ENCODE measurements at places on chromosomes 11 and 22.

GRCh38 chr11:33891714-33892327 is at the start of gene LMO2:
TSS of gene LMO2 (minus strand) at chr11:33892076. CDS start at chr11:33869716, 22,360 bp downstream.
- DNase-seq, result no peak

DNA sequence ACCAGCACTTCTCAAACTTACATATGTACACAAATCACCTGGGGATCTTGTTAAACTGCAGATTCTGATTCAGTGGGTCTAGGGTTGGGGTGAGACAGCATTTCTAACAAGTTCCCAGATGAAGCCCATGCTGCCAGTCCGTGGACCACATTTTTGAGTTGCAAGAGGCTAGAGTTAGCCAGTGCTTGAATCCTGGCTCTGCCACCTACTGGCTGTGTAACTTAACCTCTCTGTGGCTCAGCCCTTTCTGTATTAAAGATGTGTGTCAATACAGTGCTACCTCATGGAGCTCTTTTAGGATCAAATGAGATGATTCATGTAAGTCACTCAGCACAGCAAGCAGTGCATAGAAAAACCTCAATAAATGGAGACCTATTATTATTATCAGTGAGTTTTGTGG is 90.2 kb upstream of the ISX start:
- DNase-seq, result no peak

DNA sequence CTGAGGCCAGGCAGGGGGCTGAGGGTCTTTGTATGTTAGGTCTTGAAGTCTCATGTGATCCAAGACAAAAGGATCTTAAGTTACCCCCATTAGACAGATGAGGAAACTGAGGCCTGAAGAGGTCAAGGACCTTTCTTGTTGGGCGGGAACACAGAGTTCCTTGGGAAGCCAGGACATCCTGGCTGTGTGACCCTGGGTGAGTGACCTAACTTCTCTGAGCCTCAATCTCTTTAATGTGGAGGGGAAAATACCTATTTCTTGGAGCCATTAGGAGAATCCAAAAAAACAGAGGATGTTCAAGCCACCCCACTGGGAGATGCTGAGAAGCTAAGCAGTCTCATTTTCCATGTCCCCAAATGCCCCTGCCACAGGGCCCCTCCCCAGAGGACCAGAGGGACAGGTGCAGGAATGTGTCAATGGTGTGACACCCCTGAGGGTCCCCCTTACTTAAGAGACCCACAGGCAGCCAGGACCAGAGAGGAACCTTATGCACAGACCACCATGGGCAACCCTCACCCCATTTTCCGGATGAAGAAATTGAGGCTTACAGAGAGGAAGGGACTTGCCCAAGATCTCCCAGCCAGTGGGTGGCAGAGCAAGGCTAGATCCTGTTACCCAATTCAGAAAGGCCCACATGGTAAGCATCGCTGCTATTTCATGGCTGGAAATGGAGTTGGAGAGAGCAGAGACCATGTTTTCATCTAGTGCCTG is 8.0 kb downstream of the RAC2 start:
- DNase-seq, result no peak

GRCh38 chr11:35943713-35944502 is at the start of gene LDLRAD3:
TSS of gene LDLRAD3 (plus strand) at chr11:35944062. CDS start at chr11:35944099, 37 bp downstream.
- peak; percentile 47 for DNase-seq

DNA sequence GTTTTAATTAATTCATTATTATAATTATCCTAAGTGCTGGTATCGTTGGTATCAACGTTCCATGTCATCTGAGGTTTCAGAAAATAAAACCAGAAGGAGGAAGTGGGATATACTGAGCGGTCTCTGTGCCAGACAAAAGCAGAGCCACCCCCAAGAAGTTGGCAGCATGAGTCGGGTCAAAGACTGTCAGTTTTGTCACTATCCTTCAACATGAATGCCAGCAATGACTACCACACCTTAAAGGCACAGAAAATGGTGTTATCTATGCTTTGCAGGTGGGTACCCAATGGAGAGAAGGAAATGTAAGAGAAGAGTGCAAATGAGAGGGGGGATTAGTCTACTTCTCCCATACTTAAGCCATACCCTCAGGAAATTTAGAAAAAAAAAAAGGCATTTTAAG is 408.5 kb downstream of the OPCML start:
- DNase-seq, result no peak

GRCh38 chr22:30425616-30426387 is at the start of gene MTFP1:
TSS of gene MTFP1 (plus strand) at chr22:30425768. CDS start at chr22:30425880, 112 bp downstream.
- peak; percentile 58 for DNase-seq

- DNase-seq, result peak; percentile 15
These were observed 364.0 kb downstream of the CASP12 start for GRCh38 chr11:104534278-104534677.

- DNase-seq, result no peak
These were observed 74.4 kb downstream of the SLC36A4 start for GRCh38 chr11:93123351-93123898.

DNA sequence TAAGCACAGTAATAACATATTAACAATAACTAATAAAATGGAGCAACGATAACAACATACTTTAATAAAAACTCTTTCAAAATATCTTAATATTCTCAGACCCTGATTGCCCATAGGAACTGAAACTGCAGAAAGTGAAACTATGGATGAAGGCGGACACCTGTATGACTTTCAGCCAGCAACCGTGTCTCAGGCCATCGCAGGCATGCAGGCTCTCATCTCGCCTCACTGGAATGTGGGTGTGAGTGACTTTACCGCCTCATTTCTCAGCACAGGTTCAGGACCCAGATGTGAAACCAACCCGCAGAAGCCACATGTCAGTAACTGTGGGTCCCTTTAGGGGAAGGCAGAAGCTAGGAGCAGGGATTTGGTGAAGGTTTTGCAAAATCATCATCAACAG is 539.1 kb downstream of the FAM181B start:
- no peak for DNase-seq

DNA sequence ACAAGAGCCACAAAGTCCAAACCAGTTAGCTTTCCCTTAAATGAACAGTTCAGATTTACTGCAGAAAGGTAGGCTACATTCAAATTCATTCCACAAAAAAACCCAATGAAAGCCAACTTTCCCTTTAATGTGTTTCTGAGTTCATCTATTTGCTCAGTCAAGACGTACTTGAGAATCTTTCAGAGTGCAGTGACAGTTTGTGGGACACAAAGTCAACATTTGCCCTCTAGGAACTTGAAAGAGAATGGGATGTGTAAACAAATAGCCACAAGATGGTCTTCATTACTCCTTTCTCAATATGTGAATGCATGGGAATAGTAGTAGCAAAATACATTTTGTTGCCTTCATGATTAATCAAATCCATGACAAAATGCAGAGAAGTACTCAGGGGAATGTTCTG is 15.8 kb downstream of the RTCB start:
- DNase-seq, result no peak

DNA sequence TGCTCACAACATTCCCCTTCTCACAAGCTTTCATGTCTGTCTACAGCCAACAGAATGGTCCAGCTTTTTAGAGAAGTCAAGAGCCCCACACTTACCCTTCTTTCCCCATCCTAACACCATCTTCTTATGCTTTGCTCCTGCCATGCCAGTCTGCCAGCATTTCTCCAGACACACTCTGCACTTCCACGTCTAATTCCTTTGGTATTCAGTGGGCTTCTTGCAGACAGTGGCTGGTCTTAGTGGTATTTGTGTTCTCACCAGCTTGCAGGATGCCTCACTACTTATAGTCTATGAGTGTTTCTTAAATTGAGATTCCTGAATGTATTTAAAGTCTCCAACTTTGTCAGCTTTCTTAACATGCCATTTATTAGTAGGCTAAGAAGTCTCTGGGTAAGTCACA is 154.4 kb downstream of the BBOX1 start:
- DNase-seq, result no peak

GRCh38 chr11:99015634-99016454 is 4.9 kb upstream of the CNTN5 start:
- DNase-seq, result peak; percentile 14

DNA sequence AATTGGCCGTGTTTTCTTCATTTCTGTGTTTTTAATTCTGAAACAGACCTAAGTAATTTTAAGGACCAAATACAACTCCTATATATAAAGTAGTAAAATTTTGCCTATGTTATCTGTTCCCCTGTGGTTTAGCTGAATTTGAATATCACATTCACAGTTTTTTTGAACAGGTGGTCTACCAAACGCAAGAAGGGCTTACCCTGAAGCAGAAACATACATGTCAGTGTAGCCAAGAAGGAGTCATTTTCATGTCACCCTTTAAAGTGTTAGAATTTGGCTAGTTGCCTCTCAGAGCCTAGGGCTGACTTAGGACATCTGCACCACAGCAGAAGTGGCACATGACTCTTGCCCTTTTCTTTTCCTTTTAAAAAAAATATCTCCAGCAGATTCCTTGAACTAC is 34.3 kb downstream of the MYBPC3 start:
- DNase-seq, result no peak

DNA sequence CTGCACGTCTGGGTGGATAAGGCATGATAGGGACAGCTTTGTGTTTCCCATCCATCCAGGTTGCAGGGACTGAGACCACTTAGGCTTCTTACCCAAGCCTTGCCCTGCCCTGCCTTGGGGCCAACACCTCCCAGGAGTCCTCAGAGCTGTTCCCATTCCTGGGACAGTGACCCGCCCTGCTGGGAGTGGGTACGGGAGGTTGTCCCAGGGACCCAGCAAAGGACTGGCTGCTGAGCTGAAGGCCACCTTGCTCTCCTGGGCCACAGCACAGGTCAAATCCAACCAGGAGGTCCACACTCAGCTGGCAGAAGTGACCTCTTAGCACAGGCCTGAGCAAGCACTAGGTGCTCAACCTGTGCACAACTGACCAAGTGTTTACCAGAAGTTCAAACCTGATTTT is 16.9 kb upstream of the ARHGEF17 start:
- DNase-seq, result no peak

- DNase-seq, result no peak
These were observed 75.6 kb downstream of the CLPB start for GRCh38 chr11:72358466-72359405.

GRCh38 chr11:75492181-75492820 is 33.4 kb downstream of the GDPD5 start:
- peak; percentile 31 for DNase-seq

GRCh38 chr11:122146475-122146874 is 30.5 kb upstream of the BLID start:
- DNase-seq, result peak; percentile 80

DNA sequence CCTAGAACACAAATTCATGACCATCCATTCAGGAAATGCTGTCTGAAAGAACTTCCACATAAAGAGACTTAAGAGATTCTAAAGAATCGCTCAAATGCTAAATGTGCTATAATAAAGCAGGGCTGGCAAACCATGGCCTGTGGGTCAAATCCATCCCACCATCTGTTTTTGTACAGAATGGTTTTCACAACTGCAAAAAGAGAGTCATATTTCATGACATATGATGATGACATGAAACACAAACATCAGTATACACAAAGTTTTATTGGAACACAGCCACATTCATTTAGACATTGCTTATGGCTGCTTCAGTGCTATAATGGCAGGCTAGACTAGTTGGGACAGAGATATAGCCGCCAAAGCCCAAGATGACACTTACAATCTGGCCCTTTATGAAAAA is 85.1 kb downstream of the RRAS2 start:
- no peak for DNase-seq

GRCh38 chr22:27474711-27475547 is 326.6 kb downstream of the MN1 start:
- peak; percentile 94 for DNase-seq

- DNase-seq, result no peak
These were observed 243.7 kb upstream of the TBCEL start for GRCh38 chr11:120780239-120780638.

DNA sequence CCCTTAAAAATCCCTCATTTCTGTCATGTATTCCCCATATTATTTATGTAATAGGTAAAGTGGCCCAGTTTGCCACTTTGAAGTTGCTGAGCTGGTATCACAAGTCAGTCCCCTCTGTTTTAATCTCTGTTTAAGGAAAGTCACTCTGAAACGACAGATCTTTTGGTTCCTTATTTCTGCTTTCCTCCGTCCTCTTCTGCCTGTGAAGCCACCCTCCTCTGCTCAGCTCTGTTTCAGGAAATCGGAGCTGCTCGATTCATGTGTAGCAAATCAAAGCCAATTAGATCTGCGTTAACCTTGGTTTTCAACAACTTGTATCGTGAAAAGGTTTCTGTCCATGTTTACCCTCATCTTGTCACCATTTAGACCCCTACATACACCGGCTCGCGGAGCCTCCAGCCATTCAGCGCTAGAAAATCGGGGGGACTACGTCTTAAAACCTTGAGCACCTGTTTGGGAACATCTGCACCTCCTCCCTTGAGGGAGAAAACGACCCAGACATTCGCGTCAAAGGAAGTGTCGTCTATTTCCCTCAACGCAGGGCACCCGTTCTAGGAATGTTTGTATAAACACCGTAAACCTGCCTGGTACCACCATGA is 576 bp upstream of the SC5D start:
- no peak for DNase-seq

DNA sequence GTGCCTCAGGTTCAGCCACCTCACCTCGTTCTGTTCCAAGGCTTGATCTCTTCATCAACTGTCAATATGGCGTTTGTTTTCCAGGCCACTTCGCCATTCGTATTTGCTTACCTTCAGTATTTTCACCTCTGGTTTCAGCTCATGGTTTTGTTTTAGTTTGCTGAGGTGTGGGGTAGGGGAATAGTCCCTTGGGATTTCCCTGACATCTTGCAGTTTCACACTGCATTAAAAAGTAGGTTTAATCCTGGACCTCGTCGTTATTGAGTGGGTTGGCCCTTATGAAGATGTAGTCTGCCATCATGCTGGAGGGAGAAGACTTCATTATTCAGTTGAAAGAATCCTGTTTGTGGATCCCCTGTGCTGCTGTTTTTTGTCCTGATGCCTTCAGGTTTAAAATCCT is 46.0 kb downstream of the C11orf91 start:
- DNase-seq, result no peak

DNA sequence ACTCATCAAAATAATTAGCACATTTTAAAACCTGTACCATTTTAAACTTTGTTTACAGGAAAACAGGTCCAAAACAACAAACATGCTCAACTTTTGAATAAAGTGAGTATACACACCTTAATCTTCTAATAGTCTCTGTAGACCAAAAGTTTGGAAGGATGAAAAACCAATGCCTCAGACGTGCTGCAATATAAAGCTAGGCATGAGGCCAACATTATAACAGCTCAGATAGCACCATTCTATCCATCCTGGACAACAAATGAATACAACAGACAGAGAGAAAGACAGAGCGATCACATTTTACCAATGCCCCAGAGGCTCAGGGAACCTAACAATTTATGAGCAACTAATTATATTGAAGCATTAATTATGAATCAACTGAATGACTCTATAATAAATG is 77.0 kb downstream of the PAK1 start:
- no peak for DNase-seq

- peak; percentile 8 for DNase-seq
These were observed 10.1 kb upstream of the B4GALNT4 start for GRCh38 chr11:359181-359714.

GRCh38 chr11:65102142-65103095 is 6.4 kb downstream of the VPS51 start:
- no peak for DNase-seq

DNA sequence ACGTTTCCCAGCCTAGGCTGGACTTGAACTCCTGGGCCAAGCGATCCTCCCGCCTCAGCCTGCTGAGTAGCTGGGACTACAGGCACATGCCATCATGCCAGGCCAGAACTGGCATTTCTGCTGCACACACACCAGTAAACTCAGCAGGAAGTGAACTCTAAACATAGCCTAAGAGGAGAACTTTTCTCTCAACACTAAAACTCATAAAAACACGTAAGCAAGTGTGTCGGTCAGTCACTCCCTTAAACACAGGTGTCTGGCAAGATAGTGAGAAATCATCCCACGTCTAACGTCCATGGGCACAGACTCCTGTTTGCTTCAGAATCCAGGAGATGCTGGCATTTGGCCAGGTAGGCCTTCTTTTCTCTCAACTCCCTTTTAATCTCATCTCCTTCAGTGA is 104.8 kb downstream of the RPL27A start:
- no peak for DNase-seq

GRCh38 chr11:121909596-121909995 is 206.4 kb downstream of the BLID start:
- no peak for DNase-seq

All from RCC 7860 (cell line).